ENCODE measurements at places on chromosomes 2 and 18.

DNA sequence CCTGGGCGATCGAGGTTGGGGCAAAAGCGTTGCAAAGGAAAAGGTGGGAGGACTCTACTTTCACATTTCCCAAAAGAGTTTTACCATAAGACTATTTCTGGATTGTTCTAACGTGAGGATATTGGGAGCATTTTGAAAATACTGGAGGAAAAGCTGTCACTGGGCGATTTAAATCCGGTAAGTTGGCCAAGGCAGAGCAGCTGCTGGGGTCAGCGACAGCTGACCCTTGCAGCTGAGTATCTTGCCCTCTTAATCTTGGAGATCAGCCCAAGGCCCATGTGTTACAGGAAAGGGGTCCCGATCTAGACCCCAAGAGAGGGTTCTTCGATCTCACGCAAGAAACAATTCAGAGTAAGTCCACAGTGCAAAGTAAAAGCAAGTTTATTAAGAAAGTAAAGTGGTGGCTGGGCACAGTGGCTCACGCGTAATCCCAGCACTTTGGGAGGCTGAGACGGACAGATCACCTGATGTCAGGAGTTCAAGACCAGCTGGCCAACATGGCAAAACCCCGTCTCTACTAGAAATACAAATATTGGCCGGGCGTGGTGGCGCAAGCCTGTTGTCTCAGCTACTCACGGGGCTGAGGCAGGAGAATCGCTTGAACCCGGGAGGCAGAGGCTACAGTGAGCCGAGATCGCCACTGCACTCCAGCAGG lies 964 bp upstream of the ST3GAL5 start:
- no peak for DNase-seq

DNA sequence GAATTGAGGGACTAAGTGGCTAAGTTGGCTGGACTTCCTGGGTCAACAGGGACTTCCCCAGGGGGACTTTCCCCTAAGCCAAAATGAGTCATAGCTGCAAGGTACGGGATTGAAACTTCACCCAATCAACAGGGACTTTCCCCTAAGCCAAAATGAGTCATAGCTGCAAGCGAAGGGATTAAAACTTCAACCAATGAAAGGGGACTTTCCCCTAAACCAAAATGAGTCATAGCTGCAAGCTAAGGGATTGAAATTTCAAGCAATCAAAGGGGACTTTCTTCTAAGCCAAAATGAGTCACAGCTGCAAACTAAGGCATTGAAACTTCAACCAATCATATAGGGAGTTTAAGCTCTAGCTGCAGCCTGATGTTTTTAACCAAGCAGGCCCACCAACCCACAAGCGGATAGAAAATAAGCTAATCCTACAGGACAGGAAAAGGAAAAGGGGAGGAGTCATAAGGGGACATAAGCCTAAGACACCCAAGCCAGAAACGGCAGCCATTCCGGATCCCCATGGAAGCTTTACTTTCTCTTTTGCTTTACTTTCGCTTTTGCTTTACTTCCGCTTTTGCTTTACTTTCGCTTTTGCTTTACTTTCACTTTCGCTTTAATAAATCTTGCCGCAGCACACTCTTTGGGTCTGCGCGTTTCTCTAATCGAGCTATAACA lies 1375.4 kb upstream of the CELF4 start:
- DNase-seq, result peak; percentile 36

- DNase-seq, result no peak
These were observed 57.9 kb downstream of the SNORC start for GRCh38 chr2:232927793-232928550.

DNA sequence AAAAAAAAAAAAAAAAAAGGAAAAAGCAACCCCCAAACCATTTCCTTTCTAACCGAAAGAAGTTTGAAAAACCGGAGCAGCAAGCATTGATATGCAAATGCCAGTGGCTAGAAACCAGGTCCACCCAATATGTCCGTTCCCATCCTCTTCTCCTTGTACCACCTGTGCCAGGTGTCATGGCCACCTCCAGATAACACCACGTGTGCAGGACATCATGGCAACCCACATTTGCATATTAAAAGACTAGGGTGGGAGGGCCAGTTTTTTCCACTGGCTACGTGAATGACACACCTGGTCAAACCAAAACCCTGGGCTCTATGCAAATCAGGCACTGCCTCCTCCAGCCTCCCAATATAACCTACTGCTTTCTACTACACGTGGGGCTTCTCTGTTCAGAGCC lies 303.3 kb upstream of the GULP1 start:
- DNase-seq, result no peak

- DNase-seq, result no peak
These were observed 148.7 kb downstream of the AGAP1 start for GRCh38 chr2:235642446-235643098.

- no peak for DNase-seq
These were observed 36.2 kb downstream of the PTPN18 start for GRCh38 chr2:130391872-130392670.

- DNase-seq, result no peak
These were observed 124.7 kb downstream of the ZFP36L2 start for GRCh38 chr2:43101751-43102150.

DNA sequence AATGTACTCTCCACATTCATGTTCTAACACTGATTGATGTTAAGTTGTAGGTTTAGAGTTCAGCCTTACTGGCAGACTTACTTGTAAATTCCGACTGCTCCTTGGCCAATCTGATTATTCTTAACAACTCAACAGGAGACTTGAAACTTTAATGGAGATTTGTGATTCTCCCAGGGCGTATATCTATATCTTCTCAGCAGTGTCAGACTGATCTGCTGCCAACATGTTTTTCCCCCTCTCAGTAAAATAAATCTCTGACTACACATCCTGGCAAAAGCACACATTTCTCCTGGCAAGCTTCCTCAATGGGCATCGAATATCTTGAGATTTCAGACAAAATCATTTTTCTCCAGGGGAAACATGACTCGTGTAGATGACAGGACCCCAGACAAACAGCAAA lies 1041.2 kb downstream of the DPP10 start:
- no peak for DNase-seq

DNA sequence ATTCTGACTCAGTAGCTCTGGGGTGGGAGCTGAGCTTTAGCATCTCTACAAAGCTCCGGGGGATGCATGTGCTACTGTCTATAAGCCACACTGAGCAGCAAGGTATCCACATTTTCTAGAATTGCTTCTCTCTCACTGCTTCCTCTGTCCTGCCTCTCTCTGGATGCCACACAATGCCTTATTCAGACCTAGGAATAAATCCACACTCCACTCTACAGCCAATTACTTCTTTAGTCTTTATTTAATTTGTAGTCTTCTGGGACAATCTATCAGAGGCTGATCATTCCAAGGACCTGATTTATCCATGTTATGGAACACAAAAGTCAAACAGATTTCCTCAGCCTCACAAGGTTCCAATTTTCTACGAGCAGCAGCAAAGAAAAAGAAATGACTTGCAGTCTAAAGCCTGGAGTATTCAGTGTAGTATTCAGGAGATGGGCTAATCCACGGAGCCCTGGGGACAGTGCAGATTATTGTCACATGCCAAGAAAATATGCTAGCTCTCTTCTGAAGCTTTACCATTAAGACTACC lies 4.4 kb downstream of the BCL2 start:
- no peak for DNase-seq

GRCh38 chr18:513826-514530 lies 13.5 kb upstream of the COLEC12 start:
- DNase-seq, result no peak

- no peak for DNase-seq
These were observed 145.9 kb downstream of the GREB1L start for GRCh38 chr18:21387886-21388285.

DNA sequence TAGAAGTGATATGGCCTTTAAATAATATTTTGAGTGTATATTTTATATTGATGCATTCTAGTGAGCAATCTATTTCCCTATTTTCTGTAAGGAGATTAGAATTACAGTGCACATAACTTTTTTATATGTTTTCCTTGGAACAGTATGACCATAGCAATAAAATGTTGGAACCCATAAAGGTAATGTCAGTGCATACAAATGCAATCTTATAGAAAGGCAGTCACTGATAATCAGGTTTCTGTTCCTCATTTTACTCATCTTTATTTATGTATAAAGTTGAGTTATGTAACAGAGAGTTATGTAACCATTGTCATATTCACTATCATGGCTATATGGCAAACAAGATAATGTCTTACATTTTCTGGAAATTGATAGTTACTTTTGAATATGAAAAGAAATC lies 179.9 kb upstream of the NETO1 start:
- no peak for DNase-seq

- DNase-seq, result no peak
These were observed 20.1 kb downstream of the CAPN14 start for GRCh38 chr2:31197166-31197565.

DNA sequence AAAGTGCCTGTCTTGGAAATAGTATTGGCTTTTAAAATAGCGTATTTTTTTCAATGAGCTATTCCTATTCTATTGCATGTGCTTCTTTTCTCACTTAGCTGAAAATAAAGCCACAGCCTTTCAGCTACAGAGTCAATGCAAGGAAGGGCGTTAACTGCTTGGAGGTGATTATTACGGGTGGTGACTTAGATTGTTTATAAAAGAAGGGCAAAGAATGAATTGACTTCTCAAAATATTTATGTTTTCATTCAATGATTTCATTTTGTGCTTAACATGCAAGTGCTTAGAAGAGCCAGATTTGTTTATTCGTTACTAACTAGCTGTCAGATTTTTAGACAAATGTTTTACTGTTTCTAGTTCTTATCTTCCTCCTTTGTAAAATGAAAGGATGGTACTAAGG lies 2.8 kb upstream of the CHN1 start:
- no peak for DNase-seq

DNA sequence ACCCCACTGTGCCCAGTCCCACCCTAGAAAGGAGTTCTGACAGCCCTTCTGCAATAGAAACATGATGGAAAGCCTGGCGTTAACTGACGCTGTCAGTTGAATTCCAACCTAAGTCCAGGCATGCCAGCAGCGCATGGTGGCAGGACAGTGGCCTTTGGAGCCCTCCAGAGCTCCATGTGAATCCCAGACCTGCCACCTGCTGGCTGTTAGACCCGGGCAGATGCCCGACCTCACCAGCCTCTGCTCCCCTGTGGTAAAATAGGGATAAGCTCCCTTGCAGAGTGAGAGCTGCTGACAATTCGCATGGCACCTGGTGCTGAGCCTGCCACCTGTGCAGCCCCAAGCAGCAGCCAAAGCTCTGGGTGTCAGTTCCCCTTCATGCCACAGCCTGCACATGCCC lies 138.6 kb downstream of the LOXHD1 start:
- DNase-seq, result no peak

DNA sequence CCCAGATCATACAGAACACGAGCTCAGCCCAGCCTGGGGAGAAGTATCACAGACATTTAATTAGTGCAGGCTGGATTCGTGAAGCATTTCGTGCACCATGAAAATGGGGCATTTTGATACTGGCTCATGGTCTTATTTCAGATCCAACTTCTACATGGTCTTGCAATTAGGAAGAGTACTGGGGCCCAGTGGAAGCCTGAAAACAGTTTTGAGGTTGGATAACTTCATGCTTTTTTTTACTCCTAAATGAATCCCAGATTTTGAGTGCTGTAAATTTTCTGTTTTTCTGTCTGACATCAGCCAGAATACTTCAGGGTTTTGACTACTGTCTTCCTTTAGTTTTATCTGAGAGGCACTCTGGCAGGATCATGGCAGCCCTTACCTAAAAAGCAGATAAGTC lies 160.1 kb downstream of the GFPT1 start:
- no peak for DNase-seq

GRCh38 chr2:117745537-117745936 lies 69.0 kb upstream of the DDX18 start:
- DNase-seq, result no peak

GRCh38 chr2:224959556-224959955 lies 82.7 kb downstream of the DOCK10 start:
- DNase-seq, result no peak

GRCh38 chr2:126704434-126705160 lies 48.6 kb downstream of the GYPC start:
- DNase-seq, result no peak

- no peak for DNase-seq
These were observed 13.6 kb downstream of the COL4A4 start for GRCh38 chr2:227150222-227150936.

GRCh38 chr18:36408606-36409005 lies 111.1 kb downstream of the FHOD3 start:
- DNase-seq, result no peak
